Midbrain (tissue), 1 donor: ENCODE measurements at places on chromosomes 6 and 20.
A peak's percentile ranks its signal among the peaks of the same experiment; 100 is the strongest.

DNA sequence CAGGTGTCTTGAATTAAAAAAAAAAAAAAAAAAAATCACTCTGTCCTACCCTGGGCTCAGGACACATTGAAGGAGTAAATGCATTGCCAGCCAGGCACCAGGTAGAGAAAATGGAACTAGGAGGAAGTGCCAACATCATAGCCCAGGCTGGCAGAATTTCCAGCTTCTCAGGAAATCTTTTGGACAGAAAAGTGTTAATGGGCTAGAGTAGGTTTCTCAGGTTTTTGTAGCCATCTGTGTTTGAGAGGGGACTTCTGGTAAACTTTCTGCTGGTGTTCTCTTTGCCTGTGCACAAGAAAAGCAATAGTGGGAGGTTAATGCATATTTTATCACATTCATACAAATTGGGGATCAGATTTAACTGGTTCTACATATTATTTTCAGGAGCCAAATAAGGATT, 678.3 kb upstream of the NRSN1 start:
- no peak for DNase-seq

DNA sequence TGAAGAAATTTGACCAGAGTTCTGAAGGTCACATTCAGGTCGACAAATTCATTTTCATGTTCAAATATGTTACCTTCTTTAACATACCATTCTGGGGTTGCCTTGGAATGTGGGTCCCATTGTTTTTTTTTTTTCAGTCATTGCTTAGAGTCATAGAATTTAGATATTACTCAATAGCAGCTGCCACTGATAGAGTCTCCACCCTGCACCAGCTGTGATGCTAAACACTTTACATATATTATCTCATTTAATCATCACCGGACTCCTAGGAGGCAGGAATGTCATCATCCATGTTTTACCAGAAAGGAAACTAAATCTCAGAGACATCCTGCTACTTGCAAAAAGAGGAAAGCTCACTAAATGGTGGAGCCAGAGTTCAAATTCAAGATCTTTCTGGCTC, 204.7 kb downstream of the ESR1 start:
- no peak for DNase-seq

DNA sequence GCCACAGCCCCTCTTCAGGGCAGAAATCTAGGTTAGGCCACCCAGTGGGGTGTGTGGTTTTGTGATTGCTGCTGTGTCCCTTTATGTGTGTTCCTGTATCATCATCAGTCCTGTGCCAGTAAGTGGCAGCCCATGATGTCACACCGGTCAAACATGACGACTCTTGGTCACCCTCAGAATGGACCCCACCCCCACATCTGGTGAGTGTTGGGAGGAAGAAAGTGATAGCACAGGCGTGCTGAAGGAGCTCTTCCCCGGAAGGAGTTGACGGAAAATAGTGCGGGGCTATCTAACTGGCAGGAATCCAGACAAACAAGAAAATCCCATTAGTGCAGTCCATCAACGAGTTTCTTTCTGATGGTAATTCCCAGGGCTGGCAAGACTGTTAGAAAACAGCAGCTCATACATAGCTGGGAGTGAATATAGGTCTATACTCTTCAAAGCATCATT, 33.4 kb upstream of the IL17A start:
- DNase-seq: no peak

DNA sequence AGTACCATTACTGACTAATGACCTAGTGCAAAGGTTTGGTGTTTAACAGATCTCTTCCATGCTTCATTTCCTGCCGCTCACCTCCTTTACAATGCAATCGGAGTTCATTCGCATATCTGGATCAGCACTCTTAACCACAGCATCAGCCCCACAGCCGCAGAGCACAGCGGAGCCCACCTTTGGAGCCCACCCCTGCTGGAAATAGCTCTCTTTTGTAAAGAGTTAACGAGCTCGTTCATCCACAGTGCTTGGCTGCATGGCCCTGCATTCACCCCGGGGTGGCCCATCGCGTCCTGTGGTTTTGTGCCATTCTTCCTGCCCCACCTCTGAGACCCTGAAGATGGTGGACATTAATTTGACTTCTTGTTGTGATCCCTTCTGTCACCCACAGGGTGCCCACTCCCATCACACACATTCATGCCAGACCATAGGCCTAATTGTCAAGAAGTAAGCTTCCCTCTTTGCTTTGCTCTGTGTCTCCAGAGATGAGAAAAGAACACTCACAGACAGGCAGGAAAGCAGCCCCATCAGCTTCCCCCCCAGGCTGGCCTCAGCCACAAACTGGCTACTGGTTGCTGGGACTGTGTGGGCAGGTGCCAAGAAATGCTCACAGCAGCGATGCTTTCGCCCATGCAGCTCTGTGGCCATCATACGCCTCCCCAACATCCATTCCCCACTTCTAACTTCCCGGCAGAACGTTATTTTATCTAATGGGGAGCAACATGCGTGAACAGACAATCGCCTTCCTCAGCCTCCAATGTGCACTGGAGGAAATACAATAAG, 167.0 kb downstream of the LRFN2 start:
- no peak for DNase-seq

DNA sequence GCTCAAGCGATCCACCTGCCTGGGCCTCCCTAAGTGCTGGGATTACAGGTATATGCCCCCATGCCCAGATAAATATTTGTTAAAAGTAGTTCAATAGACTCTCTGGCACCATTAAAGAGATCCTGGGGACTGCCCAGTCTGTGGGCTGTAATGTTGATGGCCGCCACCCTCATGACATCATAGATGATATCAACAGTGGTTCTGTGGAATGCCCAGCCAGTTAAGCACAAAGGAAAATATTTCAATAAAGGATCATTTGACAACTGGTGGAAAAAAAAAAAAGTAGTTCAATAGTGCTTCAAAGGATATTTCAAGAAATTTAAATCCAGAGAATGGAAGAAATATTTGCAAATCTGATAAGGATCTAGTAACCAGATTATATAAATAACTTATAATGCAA, 1.5 kb upstream of the CRIP3 start:
- DNase-seq: no peak

DNA sequence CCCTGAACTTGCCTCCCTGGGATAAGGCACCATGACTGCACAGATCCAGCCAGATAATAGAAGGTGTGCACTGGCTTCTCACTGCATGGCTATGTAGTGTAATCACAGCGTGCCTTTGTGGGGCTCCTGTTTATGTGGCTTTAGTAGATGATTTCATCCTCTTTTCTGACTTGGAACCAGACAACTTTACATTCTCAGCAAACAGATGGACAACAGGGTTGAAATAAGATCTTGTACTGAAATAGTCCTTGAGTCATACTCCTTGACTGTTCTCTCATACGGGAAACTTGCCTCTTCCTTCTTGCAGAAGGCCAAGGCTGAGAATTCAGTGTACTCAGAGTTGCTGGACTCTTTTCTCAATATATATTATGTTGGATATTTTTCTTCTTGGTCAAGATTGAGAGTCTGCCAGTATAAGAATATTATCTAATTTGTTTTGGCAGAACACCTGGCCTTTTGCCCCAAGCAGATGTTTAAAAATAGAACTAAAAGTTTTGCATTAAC, 25.0 kb upstream of the RNF144B start:
- no peak for DNase-seq

- peak; percentile 6 for DNase-seq
Observed at GRCh38 chr20:51220293-51220706, 197.4 kb upstream of the KCNG1 start.
